ENCODE measurements at places on chromosomes 6 and 20. TPM values are rescaled to one million over a fixed set of nuclear protein-coding genes. Genes with fewer than 3 reads are reported as not detected.

DNA sequence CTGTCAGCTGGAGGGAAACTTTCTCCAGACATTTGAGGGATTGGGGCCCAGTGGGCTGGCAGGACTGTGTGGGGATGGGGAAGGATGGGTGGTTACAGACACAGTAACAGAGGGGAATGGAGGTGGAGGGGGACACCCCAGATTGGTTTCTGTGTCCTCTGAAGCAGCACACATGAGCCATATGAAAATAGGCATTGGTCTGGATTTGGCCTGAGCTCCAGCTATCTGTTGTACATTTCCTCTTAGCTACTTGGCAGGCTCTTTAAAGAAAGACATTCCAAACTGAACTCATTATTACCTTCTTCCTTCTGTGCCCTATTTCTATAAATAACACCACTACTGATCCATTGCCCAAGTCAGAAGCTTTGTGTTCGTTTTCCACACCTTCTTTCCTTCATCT, 72.0 kb upstream of the PRL start:
- no peaks in the 10 kb centered on the region for H3K36me3 ChIP-seq
- H3K4me1 ChIP-seq, result peaks cover 32% of the 10 kb centered on the region
- no peak overlapping the region for H3K4me3 ChIP-seq

DNA sequence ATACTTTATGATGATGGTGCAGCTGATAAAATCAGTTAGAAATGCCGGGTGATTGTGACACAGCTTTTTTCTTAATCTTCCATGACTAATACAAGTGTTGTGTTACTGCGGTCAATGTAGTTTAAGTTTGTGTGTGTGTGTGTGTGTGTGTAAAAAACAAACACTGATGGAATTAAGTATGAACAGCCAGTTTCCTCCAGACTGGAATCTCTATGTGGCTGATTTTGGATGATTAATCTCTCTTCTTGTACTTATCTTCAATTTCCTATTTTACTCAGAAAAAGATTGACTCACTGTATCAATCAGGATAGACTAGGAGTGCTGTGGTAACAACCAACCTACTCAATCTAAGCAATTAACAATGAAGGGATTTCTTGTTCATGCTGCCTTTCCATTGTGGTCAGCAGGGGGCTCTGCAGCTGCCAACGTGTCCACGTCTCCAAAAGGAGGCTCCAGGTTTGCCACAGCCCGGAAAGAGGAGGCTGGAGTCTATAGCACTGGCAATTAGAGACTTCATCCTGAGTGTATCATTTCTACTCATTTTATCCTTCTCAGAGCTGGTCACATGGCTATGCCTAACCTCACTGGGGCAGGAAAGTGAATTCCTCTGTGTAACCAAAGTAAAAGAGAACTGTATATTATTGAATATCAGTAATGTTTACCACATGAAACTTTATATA, 107.7 kb downstream of the CD109 start:
- no peak overlapping the region for H3K4me3 ChIP-seq
- no peak overlapping the region for H3K27ac ChIP-seq
- no peaks in the 10 kb centered on the region for H3K4me1 ChIP-seq
- DNase-seq, result no peak
- H3K36me3 ChIP-seq, result no peaks in the 10 kb centered on the region
- no peaks in the 10 kb centered on the region for H3K27me3 ChIP-seq

- H3K27ac ChIP-seq, result no peak overlapping the region
- no peak for DNase-seq
- no peaks in the 10 kb centered on the region for H3K4me1 ChIP-seq
- H3K4me3 ChIP-seq, result no peak overlapping the region
- H3K27me3 ChIP-seq, result no peaks in the 10 kb centered on the region
Measured at GRCh38 chr20:3010985-3011723, 32.3 kb upstream of the GNRH2 start.

- H3K27me3 ChIP-seq, result no peaks in the 10 kb centered on the region
- DNase-seq, result peak; percentile 46
- peaks cover 4% of the 10 kb centered on the region for H3K36me3 ChIP-seq
- no peak overlapping the region for H3K4me3 ChIP-seq
Measured at GRCh38 chr20:18628330-18628920, 40.6 kb downstream of the DTD1 start.

Gene EDN1
- total RNA-seq, result 8.5 TPM

- H3K4me1 ChIP-seq, result peaks cover 7% of the 10 kb centered on the region
- DNase-seq, result no peak
- no peak overlapping the region for H3K27ac ChIP-seq
- no peaks in the 10 kb centered on the region for H3K27me3 ChIP-seq
Measured at GRCh38 chr6:35552285-35552917, 39.7 kb upstream of the TULP1 start.

Gene ABHD16B
- total RNA-seq, result not detected

GRCh38 chr20:13771853-13772453, 12.8 kb downstream of the ESF1 start:
- H3K4me3 ChIP-seq, result no peak overlapping the region
- H3K36me3 ChIP-seq, result peaks cover 43% of the 10 kb centered on the region
- DNase-seq, result no peak
- H3K27ac ChIP-seq, result no peak overlapping the region

DNA sequence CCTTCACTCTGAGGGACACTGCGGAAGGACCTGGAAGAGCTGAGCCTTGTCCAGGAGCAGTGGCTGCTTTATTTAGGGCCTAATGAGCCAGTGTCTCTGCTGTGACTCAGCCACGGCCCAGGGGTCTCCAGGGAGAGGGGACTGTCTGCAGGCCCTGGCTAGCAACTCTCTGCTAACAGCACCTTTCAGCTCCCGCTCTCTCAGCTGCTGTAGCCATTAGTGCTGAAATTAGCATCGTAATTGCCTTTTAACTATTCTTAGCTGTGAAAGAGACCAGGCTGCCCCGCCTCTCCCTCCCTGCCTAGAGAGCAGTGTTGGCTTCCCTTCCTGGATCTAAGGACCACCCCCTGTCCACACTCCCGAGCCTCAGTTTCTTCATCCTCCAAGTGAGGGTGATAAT, 53.1 kb upstream of the SLC32A1 start:
- no peak overlapping the region for H3K27ac ChIP-seq
- H3K27me3 ChIP-seq, result peaks cover 85% of the 10 kb centered on the region
- H3K36me3 ChIP-seq, result no peaks in the 10 kb centered on the region
- no peak overlapping the region for H3K4me3 ChIP-seq

DNA sequence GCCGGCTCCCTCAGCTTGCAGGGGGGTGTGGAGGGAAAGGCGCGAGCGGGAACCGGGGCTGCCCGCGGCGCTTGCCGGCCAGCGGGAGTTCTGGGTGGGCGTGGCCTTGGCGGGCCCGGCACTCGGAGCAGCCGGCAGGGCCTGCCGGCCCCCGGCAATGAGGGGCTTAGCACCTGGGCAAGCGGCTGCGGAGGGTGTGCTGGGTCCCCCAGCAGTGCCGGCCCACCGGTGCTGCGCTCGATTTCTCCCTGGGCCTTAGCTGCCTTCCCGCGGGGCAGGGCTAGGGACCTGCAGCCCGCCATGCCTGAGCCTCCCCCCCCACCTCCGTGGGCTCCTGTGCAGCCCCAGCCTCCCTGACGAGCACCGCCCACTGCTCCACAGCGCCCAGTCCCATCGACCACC, 514.5 kb upstream of the GJE1 start:
- peaks cover 2% of the 10 kb centered on the region for H3K36me3 ChIP-seq
- no peak overlapping the region for H3K27ac ChIP-seq
- no peaks in the 10 kb centered on the region for H3K27me3 ChIP-seq
- DNase-seq, result no peak
- no peaks in the 10 kb centered on the region for H3K4me1 ChIP-seq

Gene TMEM244
- not detected for total RNA-seq

GRCh38 chr6:108559884-108560462, 744 bp upstream of the FOXO3 start:
- H3K27ac ChIP-seq, result peak overlapping the region; percentile 95
- H3K4me3 ChIP-seq, result peak overlapping the region; percentile 85
- no peaks in the 10 kb centered on the region for H3K27me3 ChIP-seq
- H3K4me1 ChIP-seq, result peaks cover 45% of the 10 kb centered on the region

Gene PACRG
- 1.7 TPM for total RNA-seq

DNA sequence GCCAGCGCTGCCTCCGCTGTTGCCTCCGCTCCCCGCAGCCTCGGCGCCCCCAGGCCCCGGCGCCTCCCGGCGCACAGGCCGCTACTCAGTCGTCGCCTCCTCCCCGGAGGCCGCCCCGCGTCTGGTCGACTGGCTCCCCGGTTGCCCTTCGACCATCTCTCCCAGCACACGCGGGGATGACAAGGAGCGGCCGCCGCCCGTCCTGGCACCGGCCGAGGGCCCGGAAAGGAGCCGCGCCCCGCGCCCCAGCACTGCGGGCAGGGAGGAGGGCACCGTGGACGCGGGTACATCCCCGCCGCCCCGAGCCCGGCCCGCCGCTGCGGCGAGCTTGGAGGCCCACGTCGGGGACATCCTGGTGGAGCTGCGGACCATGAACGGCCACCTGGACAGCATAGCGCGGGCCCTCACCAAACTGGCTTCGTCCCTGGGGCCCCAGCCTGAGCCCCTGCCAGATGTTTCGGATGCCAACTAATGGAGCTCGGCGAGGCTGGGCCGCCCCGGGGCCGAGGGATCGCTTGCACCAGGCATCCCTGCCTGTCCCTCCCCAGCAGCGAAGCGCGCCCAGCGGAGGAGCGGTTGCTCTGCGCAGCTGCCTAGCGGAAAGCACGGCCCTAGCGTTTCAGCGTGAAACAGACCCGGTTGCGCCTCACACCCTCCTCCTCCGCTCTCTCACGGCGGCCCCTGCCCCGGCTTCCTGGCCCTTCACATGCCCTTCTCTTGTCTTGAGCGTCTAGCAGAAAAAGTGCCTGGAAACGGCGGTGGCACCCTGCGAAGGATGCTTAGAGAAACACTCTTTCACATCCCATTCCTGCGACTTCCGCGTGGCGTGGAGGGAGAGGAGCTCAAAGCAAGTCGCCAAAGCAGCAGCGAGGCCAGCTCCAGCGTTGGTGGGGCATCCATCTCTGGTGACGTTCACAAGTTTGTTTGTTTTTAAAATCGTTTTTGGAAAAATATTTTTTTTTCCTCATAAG, 285.8 kb upstream of the SUPT3H start:
- peaks cover 77% of the 10 kb centered on the region for H3K27me3 ChIP-seq
- H3K4me3 ChIP-seq, result peak overlapping the region; percentile 52
- peaks cover 5% of the 10 kb centered on the region for H3K4me1 ChIP-seq
- DNase-seq, result peak; percentile 54
- no peaks in the 10 kb centered on the region for H3K36me3 ChIP-seq
- no peak overlapping the region for H3K27ac ChIP-seq

DNA sequence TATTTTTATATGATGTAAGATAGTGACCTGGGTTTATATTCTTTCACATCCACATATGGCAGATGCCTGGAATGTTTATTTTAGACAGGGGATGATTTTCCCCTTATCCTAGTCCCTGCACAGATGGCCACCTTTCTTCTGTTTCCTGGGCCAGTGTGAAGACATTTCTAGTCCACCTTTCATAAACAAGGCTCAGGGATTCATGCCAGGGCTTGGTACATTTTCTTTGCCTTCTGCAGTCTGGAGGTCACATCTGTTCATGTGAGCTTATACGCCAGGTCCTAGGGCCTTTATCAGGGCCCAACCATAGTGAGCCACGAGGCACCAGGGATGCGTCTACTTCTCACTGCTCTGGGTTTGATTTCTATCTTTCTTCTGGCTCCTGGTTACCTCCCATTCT, 38.0 kb upstream of the ERVFRD-1 start:
- DNase-seq, result no peak
- H3K36me3 ChIP-seq, result no peaks in the 10 kb centered on the region
- no peak overlapping the region for H3K27ac ChIP-seq
- H3K27me3 ChIP-seq, result no peaks in the 10 kb centered on the region

GRCh38 chr6:12165722-12166280, 124.4 kb upstream of the EDN1 start:
- DNase-seq, result no peak
- H3K4me3 ChIP-seq, result no peak overlapping the region
- H3K36me3 ChIP-seq, result peaks cover 30% of the 10 kb centered on the region
- no peaks in the 10 kb centered on the region for H3K27me3 ChIP-seq
- H3K4me1 ChIP-seq, result peaks cover 1% of the 10 kb centered on the region

- no peak overlapping the region for H3K4me3 ChIP-seq
- peaks cover 36% of the 10 kb centered on the region for H3K27me3 ChIP-seq
- H3K36me3 ChIP-seq, result no peaks in the 10 kb centered on the region
- DNase-seq, result no peak
- H3K27ac ChIP-seq, result peak overlapping the region; percentile 61
Measured at GRCh38 chr20:58523072-58523970, 8.1 kb upstream of the APCDD1L start.

GRCh38 chr20:49893242-49894072, 21.9 kb downstream of the SPATA2 start:
- no peak for DNase-seq
- no peak overlapping the region for H3K27ac ChIP-seq
- peaks cover 35% of the 10 kb centered on the region for H3K4me1 ChIP-seq
- no peaks in the 10 kb centered on the region for H3K36me3 ChIP-seq
- no peak overlapping the region for H3K4me3 ChIP-seq

DNA sequence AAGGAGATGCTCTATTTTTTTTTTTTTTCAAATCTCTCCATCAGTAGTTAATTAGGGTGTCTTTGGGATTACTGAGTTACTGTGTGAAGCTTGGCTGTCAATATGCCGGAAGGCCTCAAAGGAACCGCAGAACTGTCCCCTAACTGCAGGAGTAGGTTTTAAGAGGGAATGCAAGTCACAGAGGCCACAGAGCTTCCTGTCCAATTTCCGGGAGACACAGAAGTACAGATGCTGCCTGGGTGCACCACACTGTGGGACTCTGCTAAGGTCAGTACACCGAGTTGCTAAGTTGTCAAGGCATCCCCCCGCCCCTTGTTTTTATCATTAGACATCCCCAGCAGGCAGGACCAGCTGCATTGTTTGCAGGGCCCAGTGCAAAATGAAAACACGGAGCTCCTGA, 120.2 kb upstream of the RAB32 start:
- no peak for DNase-seq
- peaks cover 16% of the 10 kb centered on the region for H3K27me3 ChIP-seq
- H3K4me1 ChIP-seq, result no peaks in the 10 kb centered on the region
- no peak overlapping the region for H3K27ac ChIP-seq
- no peak overlapping the region for H3K4me3 ChIP-seq

Gene PLA2G7
- total RNA-seq, result 0.49 TPM

- H3K36me3 ChIP-seq, result peaks cover 5% of the 10 kb centered on the region
- DNase-seq, result no peak
- no peaks in the 10 kb centered on the region for H3K4me1 ChIP-seq
- H3K27ac ChIP-seq, result no peak overlapping the region
Measured at GRCh38 chr20:51553897-51554486, 11.5 kb upstream of the NFATC2 start.

GRCh38 chr6:24394780-24395437, 7.8 kb upstream of the MRS2 start:
- no peak overlapping the region for H3K4me3 ChIP-seq

Gene TRDN
- total RNA-seq, result 0.20 TPM

Gene MMP24
- 0.99 TPM for total RNA-seq

Gene ADAM33
- 91.1 TPM for total RNA-seq

Data from mesothelial cell of epicardium (in vitro differentiated cells).